Fibroblast of skin of abdomen (primary cell): ENCODE measurements at places on chromosomes 2 and 18.
A peak's percentile ranks its signal among the peaks of the same experiment; 100 is the strongest.

DNA sequence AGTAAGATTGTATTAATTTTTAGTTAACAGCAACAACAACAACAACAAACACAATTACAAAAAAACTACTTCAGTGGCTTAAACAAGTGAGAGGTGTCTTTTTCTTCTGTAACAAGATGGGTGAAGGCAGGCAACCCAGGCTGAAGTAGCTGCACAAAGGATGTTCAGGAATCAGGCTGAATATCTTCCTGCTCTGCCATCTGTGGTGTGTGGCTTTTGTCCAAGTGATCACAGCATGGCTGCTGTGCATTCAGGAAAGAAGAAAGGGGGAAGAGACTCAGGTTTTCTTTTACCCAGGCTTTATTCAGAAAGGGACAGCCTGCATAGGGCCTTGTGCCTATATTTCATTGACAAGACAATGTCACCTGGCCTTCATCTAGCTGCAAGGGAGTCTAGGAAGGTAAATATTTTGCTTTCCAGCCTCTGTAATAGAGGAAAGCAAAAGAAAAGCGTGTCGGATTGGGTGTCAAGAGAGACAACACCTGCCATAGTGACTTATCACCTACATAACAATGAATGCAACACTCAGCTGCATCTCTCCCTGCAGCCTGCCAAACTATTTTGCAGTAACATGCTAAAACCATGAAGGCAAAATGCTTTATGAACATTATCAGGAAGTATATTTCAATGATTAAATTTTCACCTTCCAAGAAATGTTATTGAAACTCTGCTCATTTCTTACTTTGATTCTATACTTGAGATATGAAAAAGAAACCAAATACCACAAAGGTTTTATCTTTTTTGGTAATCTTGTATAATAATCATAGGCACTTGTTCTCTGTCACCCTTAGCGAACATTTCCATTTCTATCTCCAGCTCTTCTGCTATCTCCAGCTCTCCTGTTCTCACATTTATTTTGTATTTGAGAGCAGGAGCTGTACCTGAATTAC, 14.6 kb downstream of the G6PC2 start:
- no peak for DNase-seq

DNA sequence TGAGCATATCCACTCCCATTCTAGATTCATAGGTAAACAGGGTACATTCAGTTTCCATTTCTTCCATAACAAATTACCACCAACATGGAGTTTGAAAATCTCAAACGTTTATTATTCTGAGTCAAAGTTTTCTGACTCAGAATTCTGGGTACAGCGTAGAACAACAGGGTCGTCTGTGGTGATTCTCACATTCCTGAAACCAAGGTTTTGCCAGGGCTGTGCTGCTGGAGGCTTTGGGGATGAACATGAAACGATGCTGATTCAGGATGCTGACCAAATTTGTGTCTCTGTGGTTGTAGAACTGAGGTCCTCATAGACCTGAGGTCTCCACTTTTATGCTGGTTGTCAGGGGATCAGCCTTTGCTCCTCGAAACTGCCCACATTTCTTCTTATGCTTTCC, 255.7 kb downstream of the DSEL start:
- peak; percentile 8 for DNase-seq

DNA sequence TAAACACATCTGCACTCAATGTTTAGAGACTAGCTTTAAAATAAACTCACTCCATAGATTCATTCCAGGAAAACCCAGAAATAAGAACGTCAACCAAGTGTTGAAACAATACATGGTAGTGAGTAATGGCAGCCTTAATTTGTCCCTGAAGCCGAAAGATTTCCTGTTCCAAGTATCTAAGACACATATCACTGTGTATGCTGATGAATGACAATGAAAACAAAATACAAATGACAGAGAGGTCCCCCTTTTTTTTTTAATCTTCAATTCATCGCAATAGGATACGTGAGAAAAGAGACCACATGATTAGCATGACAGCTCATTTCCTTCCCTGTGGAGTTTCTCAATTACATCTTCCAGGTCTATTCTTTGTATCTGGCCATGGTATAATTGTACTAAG, 160.5 kb upstream of the STK17B start:
- DNase-seq: peak; percentile 50

GRCh38 chr2:161049559-161049958, 110.7 kb upstream of the TANK start:
- no peak for DNase-seq

- peak; percentile 21 for DNase-seq
These were observed 64.1 kb downstream of the DTNA start for GRCh38 chr18:34773961-34774766.

DNA sequence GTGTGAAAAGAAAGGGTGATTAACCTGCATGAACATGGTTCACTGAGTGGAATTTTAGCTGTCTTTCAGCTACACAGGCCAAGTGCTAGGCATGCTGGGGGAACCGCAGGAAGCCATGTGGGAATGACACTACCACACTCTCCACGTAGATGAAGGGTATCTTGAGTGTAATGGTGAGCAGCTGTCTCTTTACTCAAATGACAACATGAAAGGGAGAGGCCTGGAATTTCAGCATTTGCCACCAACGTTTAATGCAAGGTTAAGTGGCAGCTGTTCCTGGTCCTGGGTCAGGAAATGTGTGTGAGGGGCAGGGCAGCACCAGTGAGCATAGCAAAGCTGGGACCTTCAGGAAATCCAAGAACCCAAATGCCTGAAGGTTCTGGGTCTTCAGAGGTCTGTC, 588.4 kb downstream of the SLC4A3 start:
- DNase-seq: no peak

GRCh38 chr2:8980096-8980495, 23.4 kb downstream of the MBOAT2 start:
- peak; percentile 70 for DNase-seq

- DNase-seq: no peak
These were observed 8.5 kb downstream of the AGAP1 start for GRCh38 chr2:235502336-235502735.

GRCh38 chr2:239212929-239213642, 187.7 kb downstream of the HDAC4 start:
- no peak for DNase-seq

GRCh38 chr2:129756276-129756675, 223.2 kb upstream of the RAB6C start:
- DNase-seq: no peak

DNA sequence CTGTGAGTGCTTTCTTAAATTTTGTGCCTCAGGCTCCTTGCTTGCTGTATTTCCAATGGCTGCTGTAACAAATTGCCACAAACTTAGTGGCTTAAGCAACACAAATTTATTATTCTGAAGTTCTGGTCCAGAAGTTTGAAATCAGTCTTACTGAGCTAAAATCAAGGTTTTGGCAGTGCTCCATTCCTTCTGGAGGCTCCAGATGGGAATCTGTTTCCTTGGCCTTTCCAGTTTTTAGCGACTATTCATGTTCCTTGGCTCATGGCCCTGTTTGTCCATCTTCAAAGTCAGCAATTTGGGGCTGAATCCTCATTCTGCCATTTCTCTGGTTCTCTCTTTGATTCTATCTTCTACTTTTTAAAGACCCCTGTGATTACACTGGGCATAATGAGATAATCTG, 31.8 kb downstream of the STRADB start:
- no peak for DNase-seq

- peak; percentile 15 for DNase-seq
These were observed 381.8 kb downstream of the CPS1 start for GRCh38 chr2:210938228-210938627.

DNA sequence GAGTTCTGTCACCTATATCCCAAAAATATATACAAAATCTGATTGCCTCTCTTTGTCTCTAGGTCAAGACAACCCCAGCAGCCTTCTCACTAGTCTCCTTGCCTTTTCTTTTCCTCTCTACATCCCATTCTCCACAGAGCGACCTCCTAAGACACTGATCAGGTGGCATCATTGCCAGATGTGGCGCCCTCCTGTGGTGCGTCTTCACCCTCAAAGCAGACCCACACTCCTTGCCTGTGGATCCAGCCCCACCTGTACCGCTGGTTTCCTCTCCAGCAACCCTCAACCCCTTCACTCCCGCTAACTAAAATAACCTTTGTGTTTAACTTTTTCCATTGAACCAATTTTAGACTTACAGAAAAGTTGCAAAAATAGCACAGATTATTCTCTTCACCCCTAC, 273.3 kb downstream of the GLI2 start:
- no peak for DNase-seq

DNA sequence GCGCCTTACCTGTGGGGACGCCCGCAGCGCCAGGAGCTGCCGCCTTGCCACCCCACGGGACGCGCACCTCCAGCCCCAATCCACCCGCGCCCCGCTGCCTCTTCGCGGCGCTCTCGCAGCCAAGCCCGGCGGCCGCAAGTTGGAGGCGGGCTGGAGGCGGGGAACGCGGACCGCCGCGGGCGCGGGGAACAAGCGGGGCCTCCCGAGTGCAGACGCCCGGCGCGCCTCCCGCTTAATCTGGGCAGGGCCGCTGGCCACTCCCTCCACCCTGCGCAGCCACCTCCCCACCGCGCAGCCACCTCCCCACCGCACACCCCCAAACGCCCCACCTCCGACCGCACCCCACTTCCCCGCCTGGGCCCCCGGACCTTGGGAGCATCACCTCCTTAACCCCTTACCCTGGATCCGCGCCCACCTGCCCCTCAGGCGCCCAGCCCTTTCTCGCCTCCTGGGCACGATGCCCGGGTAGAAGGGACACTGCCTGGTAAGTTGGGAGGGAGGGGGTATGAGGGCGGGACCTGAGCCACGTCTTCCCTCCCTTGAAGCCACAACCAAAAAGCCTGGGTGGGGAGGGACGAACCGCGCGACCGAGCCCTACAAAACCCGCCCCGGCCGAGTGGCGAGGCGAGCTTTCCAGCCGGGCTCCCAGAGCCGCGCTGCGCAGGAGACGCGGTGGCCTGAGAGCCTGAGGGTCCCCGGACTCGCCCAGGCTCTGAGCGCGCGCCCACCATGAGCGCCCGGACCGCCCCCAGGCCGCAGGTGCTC, at the start of the genes COL4A3 and COL4A4:
Gene COL4A3, plus strand, starts transcription at position 627 of the 765 bp plus-strand sequence. Its CDS starts 103 bp downstream, at position 730.
Gene COL4A4, minus strand, starts transcription at position 208 of the 765 bp plus-strand sequence. CDS start 16,722 bp downstream, outside the sequence.
- DNase-seq: no peak

GRCh38 chr18:28576941-28577340, 400.0 kb upstream of the CDH2 start:
- no peak for DNase-seq

GRCh38 chr2:188919824-188920223, 54.3 kb upstream of the COL3A1 start:
- no peak for DNase-seq

- DNase-seq: no peak
These were observed 1132.5 kb upstream of the CELF4 start for GRCh38 chr18:38698088-38698487.

GRCh38 chr2:9032536-9033255, 29.2 kb upstream of the MBOAT2 start:
- DNase-seq: no peak

GRCh38 chr18:11327391-11328009, 178.1 kb upstream of the PIEZO2 start:
- DNase-seq: peak; percentile 38

DNA sequence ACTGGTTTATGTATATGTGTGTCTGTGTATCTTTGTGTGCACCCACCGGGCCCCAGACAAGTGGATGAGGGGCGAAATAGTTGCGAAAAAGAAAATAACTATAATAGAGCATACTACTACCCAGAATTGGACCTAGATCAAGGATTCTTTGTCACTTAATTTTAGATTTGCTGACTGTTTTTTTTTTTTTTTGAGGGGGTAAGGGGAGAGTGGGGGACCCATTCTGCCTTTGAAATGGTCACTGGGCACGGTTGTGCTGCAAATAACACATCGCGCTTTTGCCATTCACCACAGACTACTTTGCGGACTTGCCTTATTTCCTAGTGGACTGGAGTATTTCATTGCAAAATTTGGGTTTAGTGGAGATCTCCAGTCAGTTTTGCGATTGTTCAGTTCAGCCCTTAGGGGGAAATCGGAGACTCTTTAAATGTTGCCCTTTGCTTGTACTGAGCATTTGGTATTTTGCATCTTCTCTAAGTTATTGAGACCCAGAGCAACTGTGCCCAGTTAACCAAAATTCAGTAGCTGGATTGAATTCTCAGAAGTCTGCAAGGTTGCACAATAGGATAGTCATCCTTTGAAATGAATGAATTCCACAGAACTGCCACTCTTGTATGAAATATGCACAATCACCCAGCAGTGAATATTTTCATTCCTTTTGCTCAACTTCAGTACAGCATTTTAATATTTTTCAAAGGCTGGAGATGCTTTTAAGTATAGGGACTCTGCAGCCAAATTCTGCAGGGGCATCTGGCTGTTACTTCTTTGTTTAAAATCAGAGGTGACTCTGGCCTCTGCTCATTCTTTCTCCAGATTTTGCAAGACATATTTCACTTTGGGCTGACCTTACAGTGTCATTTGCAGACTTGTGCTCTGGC, 2.9 kb downstream of the TRIB2 start:
- peak; percentile 77 for DNase-seq

DNA sequence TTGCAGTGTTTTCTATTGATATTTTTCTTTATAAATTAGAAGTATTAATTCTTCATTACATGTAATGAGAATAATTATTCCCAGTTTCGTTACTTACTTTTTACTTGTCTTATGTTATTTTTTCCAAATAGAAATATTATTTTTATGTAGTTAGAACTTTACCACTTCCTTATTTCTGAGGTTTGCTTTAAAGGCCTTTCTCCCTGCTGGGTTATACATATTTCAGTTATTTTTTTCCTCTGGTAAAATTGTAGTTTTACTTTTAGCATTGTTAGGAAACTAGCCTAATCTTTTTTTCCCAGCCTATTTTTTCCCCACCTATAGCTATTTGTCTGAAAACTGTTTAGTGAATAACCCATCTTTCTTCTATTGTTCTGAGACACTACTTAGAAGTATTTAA, 17.1 kb downstream of the RNF144A start:
- DNase-seq: no peak

DNA sequence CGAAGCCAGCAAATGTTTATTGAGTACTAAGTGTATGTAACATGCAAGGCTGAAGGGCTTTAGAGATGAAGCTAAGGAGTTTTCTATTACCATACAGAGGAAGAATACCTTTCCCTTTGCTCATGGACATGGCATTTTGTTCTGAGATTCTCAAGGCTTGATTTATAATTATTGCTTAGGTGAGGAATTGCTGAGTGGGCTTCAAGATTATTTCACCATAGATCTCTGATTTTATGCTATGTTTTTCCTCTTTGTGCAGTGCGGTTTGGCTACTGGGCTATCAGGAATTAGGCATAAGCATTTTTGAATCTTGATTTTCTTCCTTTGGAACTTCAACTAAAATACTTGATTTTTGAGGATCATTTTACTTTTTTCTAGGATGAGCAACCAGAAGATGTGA, 42.5 kb downstream of the VRK2 start:
- peak; percentile 48 for DNase-seq

DNA sequence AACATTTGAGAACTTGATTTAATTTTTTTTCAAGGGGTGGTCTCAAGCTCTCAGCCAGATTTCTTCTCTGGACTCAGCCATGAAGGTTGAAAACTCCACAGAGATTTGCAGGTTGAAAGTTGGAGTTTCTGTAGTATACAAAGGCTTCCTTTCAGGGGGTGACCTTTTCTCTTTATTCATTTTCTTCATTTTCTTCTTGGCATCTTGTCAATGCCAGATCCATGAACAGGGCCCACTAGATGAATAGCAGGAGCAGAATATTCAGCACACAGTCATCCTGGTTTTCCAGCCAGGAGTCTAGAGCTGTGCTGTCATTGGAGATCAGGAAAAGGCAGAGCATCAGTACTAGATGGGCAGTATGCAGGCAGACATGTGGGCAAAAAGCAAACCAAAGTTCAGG, 62.0 kb downstream of the INSIG2 start:
- no peak for DNase-seq
